Activated CD4-positive, CD25-positive, alpha-beta regulatory T cell treated with anti-CD3 and anti-CD28 coated beads, Interleukin-2, amount 50 U/mL, for 16 hours (primary cell): ENCODE measurements at places on chromosomes 11 and 22.

GRCh38 chr11:86246293-86246675 is 1.7 kb downstream of the EED start:
- no peak for DNase-seq

DNA sequence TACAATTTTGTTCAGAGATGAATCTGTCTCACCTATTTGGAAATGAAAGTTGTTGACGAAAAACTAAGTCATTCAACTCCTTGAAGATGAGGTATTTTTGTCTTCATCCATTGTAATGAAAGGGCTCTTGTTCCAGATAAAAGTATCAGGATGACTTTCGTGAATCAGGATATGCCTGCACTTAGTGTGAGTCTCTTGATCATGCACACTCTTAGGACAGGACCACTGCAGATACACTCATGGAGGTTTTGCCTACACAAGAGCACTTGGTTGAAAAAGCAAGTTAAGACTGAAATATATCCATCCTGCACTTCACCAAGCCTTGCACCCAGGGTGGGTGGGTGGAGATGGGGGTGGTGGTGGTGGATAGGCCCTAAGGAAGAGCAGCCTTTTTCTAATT is 120.8 kb upstream of the MTMR2 start:
- no peak for DNase-seq

GRCh38 chr11:111631666-111632039 is 29.4 kb downstream of the SIK2 start:
- no peak for DNase-seq

GRCh38 chr11:45993531-45994001 is 71.1 kb downstream of the LARGE2 start:
- DNase-seq, result no peak

DNA sequence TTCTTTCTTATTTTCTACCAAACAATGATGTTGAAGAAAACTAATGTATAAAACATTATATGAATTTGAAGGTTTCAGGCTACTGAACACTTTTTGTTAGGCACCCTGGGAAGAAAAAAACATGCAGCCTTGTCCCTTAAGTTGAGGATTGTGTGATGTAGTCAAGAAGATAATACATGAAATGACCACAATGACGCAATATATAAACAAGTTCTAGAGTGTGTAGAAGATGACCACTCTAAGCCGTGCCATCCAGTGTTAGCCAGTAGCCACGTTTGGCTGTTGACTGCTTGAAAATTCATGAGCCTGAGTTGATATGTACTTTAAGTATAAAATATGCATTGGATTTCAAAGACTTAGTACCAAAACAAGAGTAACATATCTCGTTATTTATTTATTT is 16.2 kb downstream of the SWAP70 start:
- no peak for DNase-seq

GRCh38 chr22:50703726-50704509 is 31.3 kb downstream of the SHANK3 start:
- no peak for DNase-seq

- no peak for DNase-seq
Observed at GRCh38 chr11:841981-842369, 354 bp downstream of the POLR2L start.

GRCh38 chr22:23714596-23715578 is 24.1 kb downstream of the RGL4 start:
- no peak for DNase-seq

- DNase-seq, result no peak
Observed at GRCh38 chr11:114162719-114163123, 103.2 kb downstream of the ZBTB16 start.

GRCh38 chr22:28557184-28557583 is 122.5 kb downstream of the TTC28 start:
- no peak for DNase-seq
